IPS-NIHi11 (cell line): ENCODE measurements at places on chromosomes 12 and 14.

- DNase-seq, result no peak
These were observed 12.7 kb downstream of the PROX2 start for GRCh38 chr14:74863274-74863673.

DNA sequence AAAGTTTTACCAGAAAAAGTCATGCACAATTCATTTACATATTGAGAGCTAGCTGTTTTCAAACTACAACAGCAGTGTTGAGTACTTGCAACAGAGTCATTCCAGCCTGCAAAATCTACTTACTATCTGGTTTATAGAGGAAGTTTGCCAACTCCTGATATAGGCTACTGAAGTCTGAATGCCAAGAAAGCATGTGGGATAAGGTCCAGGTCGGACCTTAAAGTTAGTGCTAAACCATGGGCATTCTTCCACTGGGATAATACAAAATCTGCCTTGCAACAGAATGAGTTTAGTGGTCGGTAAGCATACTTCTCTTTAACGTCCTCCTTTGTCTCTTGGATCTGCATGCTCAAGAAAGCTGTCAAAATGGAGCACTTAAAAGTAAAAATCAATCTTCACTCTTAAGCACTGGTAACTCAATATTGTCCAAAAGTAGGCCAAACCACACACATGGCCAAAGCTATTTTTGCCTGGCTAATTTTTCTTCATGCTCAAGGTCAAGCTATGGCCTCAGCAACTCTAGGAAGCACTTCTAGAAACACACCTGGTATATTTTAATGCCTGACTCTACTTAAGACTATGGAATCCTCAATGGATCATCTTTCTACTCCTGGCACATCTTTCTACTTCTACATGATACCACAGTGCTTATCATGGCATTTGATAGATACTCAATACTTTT is 364.9 kb upstream of the KITLG start:
- DNase-seq, result no peak

DNA sequence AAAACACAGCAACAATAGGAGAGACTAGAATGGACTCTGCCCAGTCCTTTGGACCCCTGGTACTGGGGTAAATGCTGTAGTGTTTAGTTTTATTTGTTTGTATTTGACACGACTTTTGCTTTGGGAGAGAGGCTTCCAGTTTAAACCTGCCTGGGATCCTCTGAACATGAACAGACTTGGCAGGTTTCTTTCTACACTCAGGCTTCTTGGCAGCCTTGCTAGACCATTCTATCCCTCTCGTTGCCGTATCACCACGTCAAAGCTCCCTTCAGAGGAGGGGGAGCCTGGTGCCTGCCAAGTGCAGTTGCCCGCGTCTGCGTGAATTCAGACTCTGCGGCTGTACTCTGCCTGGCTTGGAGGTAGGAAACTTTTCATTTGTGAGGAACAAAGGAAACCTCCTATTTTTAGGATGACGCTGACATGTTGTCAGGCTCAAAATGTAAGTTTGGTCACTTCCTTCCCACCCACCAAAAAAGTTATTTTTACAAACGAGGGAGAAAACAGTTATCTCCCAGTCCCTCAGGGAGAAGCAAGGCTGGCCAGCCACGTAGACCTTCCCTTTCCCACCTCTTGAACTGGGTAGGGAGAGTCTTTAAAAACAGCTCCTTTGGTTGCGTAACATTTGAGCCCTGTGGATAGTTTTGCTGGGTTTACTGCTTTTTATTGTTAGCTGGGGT is 25.9 kb downstream of the CD9 start:
- DNase-seq, result no peak

GRCh38 chr14:62144863-62145262 is 382.6 kb downstream of the SNAPC1 start:
- no peak for DNase-seq

- peak; percentile 82 for DNase-seq
These were observed 19.6 kb downstream of the POMT2 start for GRCh38 chr14:77301103-77301502.

DNA sequence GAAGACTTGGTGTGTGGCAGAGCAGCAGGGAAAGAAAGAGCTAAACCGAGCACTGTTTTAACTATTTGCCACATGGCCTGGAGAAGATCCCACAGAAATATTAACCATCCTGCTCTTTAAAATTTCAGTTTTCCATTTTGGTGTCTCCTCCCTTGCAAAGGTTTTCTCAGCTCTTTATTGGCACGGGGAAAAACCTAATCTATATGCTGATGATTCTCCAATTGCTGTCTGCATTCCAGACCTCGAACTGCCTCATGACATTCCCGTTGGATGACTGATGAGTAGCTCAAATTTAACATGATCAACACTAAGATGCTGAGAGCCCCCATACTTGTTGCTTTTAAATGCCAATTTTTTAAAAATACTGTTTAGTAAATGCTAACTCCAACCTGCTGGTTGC is 115.0 kb downstream of the EMP1 start:
- DNase-seq, result no peak

DNA sequence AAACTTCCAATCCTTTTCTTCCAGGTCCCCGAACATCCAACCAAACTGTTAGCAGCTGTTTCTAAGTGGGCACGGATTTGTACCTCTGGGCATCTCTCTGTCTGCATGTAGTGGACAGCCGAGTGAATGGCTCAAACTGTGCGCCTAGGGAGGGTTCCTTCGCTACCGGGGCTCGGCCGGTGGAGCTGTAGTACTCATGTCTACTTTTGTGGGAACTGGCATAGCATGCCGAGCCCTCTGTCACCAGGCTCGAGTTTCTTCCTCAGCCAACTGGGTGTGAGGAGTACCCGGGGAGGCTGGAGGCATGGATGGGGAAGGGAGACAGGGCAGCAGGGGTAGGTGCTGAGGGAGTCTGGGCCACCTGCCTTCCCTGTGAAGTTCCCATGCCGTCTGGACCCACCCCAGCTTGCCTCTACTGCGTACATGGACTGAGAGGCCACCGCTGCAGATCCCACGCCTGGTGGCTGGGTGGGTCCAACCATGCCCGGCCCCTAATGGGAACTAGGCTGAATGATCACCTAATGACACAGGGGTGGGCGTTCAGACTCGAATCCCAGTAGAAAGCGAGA is 23.0 kb downstream of the TNFAIP2 start:
- DNase-seq, result no peak

DNA sequence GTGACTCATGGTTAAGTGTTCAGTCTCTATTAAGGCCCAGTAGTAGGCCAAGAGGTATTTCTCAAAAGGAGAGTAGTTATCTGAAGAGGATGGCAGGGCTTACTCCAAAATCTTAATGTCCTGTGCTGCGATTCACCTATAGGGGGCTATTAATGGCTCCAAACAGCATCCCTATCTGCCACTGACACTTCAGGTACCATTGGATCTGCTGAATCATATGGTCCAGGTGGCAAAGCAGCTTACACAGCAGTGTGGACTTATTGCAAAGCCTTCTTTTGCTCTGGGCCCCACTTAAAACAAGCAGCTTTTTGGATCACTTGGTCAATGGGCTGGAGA is 60.8 kb upstream of the ATP2B1 start:
- DNase-seq, result no peak

DNA sequence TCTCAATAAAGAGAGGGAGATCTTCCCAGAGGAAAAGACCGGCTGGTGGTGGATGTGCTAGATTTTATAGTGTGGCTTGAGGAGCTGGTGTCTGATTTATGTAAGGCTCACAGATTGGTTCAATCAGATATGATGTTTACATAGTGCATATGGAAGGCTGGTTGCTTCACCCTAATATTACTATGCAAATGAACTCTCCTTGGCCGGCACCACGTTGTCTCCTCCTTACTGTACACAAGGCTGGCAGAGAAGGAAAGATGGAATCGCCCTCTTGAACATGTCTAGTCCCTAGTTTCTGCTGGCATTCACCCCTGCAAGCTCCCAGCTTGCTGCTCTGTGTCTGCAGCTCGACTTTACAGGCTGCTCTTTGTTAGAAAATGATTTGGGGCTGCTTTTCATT is 8.9 kb downstream of the FAM186A start:
- DNase-seq, result no peak

DNA sequence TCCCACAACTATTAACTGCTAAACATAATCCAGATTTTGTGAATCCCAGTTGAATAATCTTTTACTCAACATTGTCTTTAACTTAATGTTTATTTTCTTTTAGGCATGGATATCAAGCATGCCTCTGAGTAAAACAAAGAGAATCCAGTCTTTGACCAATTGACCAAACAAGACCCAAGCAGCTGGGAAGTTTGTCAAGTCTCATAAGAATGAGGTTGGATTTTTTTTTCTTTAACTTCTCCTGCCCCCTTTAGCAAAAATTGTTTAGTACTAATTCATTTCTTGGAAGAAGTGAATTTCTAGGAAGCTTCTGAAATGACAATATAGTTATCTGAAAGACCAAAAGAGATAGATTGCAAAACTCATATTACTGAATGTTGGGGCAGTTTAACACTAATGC is 89.9 kb downstream of the OTOGL start:
- DNase-seq, result no peak

DNA sequence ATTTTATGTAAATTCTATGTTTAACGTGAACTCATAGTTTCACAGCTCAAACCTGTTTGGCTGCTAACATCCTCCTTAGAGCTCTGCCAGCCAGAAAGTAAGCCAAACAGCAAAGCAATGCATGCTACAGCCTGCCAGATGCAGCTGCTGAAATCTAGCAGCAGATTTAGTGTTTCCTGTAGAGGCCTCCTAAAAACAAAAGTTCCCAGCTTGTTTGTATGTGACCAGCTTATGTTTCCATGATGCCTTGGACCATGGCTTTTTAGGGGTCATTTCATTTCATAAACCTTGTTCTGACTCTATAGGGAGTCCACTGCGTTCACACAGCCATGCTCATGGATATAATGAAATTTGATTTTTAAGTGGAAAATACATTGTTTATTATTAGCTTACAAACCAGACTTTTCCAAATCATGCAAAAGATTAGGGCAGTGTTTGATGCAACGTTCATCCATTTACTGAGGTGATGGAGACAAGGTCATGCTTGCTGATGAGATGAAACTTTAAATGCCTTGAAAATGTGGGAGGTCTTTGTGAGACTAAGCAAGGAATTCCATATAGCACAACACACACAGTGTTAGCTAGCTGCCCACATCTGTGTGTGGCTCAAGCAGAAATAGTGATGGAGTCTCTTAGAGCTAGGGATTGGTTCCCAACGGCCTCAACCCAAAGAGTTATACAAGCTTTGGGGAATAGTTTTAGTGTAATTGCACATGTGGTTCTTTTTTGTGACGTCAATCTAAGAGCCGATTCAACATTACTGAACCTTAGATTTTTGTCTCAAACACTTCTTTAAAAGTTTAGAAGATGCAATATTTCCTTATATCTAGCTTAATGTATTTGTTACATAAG is 157.5 kb upstream of the LRIG3 start:
- no peak for DNase-seq

GRCh38 chr14:56340932-56341331 is 222.7 kb downstream of the PELI2 start:
- no peak for DNase-seq

GRCh38 chr12:67721248-67721647 is 72.7 kb downstream of the DYRK2 start:
- DNase-seq, result no peak

- no peak for DNase-seq
These were observed 77.9 kb downstream of the FOXN3 start for GRCh38 chr14:89339158-89339557.

DNA sequence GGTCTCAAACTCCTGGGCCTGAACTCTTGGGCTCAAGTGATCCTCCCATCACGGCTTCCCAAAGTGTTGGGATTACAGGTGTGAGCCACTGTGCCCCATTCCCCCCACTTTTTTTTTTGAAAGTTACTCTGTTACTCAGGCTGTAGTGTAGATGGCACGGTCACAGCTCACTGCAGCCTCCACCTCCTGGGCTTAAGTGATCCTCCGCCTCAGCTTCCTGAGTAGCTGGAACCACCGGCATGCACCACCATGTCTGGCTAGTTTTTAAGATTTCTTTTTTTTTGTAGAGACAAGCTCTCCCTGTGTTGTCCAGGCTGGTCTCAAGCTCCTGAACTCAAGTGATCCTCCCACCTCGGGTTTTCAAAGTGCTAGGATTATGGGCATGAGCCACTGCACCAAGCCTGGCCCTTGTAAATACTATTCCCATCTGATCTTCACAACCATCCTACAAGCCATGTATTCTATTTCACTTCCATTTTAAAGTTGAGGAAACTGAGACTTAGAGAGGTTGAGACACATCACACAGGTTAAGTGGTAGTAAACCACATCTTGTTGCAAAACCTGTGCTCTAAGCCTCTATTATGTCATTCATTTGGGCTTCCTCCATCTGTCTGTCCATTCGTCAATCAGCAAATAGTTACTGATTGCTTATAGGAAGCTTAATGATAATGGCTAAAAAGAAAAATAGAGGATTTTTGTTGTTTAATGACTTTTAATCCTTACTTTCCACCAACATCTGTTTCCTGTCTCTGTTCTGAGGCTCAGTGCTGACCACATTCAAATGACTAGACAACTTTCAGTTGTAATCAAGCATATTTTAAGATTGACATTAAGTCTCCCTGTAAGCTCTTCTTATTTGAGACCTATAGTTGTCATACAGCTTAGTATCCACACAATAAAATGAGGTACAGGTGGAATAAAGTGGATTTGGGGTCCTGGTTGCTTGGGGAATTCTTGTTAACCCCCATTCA is 9.2 kb downstream of the ASCL4 start:
- no peak for DNase-seq

GRCh38 chr14:88588081-88588480 is 25.2 kb downstream of the ZC3H14 start:
- DNase-seq, result no peak

- no peak for DNase-seq
These were observed 411.4 kb upstream of the SOX5 start for GRCh38 chr12:24360907-24361306.

DNA sequence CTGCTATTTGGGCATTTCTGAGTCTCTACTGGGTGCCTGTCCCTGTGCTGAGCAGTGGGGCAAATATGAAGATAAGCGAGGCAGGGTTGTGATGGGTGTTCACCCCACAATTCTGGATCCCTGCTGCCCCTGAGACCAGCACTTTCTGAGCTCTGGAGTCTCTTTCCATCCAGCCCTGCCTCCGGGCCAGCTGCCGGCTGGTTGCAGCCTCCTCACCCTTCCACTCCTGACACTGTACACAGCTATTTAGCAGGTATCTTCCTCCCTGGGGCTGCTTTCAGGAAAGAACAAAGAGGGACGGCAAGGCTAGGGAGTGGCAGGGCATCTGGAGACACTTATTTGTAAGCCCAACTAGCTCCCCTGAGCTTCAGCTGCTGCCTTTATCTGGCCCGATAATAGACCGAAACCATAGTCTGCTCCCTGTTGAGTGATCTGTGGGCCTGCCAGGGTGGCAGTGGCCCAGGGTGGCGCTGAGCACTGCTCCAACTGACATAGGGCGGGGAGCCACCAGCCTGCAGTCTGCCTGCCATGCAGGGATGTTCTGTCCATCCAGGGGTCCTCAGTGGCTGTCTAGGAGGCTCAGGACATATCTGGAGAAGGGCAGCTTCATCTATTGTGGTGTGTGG is 7.6 kb upstream of the KRT80 start:
- no peak for DNase-seq

- DNase-seq, result no peak
These were observed 168.2 kb downstream of the EPS8 start for GRCh38 chr12:15620741-15621539.

GRCh38 chr14:39807271-39807670 is 375.0 kb upstream of the FBXO33 start:
- DNase-seq, result no peak
